ENCODE measurements at places on chromosomes 12 and 14.

- DNase-seq: no peak
These were observed 8.4 kb upstream of the MYH7 start for GRCh38 chr14:23443881-23444280.

DNA sequence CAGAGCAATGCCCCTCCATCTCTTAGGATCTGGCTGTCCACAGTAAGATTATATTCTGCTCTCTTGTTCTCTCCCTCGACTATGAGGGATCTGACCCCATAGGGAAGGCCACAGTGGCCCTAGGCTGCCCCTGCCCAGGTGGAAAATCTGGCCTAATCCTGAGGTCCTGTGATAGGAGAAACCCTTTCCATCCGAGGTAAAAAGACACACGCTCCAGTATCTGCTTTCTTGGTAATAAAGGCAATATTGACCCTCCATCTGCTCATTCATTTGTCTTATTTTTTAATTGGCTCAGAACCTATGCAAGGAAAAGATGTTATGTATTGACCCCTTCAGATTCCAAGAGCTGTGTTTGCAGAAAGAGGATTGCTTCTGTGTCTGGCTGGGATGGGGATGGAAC, 9.7 kb downstream of the KRT76 start:
- DNase-seq: no peak

- no peak for DNase-seq
These were observed 113.4 kb downstream of the NT5DC3 start for GRCh38 chr12:103727638-103728037.

GRCh38 chr12:95594136-95594535, 42.9 kb upstream of the USP44 start:
- DNase-seq: no peak

GRCh38 chr12:66508025-66508424, 170.9 kb downstream of the GRIP1 start:
- no peak for DNase-seq

- no peak for DNase-seq
These were observed 344.9 kb downstream of the DAD1 start for GRCh38 chr14:22243971-22244581.

GRCh38 chr12:47841501-47841900, 21.8 kb upstream of the HDAC7 start:
- no peak for DNase-seq

- DNase-seq: no peak
These were observed 116.9 kb upstream of the CCDC196 start for GRCh38 chr14:66369157-66369697.

DNA sequence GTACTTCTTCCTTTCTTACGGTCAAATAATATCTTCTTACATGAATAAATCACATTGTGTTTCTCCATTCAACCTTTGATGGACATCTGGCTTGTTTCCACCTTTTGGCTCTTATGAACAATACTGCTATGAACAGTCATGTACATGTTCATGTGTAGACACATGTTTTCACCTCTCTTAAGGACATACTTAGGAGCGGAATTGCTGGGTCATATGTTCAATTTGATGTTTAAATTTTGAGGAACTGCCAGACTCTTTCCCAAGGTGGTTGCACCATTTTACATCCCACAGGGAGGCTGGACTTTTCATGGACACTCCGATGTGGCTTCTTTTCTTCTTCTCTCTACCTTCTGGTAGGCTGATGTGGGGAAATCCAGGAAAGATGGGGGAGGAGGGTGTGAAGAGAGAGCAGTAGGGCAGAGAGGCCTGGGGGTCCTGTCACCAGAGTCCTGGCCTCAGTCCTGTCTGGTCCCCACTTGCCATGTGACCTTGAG, 16.8 kb downstream of the LGMN start:
- DNase-seq: no peak

GRCh38 chr14:70658899-70659298, 17.2 kb downstream of the TTC9 start:
- no peak for DNase-seq

- DNase-seq: no peak
These were observed 10.1 kb upstream of the SPATS2 start for GRCh38 chr12:49357103-49357678.

DNA sequence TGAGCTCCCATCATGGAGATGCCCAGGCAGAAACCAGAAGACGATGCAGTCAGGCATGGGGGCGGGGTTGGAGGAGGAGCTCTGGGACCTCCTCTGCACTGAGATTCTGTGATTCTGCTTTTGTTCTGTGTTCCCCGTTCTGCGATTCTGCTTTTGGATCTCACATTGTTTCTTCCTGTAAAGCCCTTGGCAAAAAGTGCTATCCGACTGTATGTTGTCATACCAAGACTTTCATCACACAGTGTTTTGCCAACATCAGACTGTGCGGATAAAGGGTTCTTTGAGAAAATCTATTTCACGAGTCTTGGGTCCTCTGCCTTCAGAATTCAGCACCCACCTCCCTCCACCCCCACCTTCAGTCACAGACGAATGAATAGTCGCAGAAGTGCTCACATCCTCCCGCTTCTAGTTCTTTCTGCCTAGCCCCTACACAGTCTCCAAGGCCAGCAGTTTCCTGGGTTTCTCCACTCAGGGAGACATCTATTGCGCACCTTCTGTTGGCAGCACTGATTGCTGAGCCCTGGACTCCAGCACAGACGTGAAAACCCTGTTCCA, 24.7 kb upstream of the PWP1 start:
- DNase-seq: no peak

GRCh38 chr12:130127912-130128789, 34.1 kb upstream of the FZD10 start:
- no peak for DNase-seq

GRCh38 chr12:54478270-54478669, 4.9 kb upstream of the GTSF1 start:
- no peak for DNase-seq

GRCh38 chr12:114391088-114391487, 14.9 kb downstream of the TBX5 start:
- DNase-seq: no peak

GRCh38 chr12:61188801-61189595, 1071.2 kb upstream of the USP15 start:
- no peak for DNase-seq

DNA sequence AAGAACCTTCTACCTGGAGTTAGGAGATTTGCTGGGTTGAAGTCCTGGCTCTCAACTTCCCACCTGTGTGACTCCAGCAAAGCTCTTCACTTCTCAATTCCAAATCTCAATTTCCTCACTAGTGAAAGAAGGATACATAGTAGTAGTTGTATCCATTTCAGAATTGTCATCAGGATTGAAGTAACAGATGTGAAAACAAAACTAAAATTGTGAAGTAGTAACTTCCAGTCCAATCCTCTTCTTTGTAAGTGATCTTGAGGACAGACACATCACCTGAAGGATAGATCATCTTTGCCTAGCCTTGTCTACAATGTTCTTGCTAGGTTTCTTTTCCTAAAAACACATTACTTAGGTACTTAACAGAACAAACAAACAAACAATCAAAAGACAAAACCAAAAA, 1.2 kb upstream of the LRRK2 start:
- no peak for DNase-seq

DNA sequence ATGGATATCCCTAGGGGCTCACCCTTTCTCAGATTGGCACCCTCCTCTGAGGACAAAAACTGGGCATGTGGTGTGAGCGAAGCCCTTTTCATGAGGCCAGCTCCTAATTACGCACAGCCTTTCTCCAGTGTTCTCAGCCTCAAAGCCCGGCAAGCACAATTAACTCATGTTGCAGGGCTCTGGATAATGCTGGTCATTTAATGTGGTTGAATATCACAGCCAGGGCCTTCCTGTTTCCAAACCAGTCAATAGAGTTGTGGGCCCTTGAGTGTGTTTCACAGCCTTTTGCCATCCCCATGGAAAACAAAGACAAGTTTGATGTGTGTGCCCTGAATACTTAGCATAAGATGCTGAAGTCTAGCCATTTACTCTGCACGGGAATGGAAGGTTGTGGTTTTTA, 114.2 kb upstream of the ARHGAP5 start:
- DNase-seq: no peak

- no peak for DNase-seq
These were observed 24.3 kb upstream of the CPM start for GRCh38 chr12:68957273-68957672.

DNA sequence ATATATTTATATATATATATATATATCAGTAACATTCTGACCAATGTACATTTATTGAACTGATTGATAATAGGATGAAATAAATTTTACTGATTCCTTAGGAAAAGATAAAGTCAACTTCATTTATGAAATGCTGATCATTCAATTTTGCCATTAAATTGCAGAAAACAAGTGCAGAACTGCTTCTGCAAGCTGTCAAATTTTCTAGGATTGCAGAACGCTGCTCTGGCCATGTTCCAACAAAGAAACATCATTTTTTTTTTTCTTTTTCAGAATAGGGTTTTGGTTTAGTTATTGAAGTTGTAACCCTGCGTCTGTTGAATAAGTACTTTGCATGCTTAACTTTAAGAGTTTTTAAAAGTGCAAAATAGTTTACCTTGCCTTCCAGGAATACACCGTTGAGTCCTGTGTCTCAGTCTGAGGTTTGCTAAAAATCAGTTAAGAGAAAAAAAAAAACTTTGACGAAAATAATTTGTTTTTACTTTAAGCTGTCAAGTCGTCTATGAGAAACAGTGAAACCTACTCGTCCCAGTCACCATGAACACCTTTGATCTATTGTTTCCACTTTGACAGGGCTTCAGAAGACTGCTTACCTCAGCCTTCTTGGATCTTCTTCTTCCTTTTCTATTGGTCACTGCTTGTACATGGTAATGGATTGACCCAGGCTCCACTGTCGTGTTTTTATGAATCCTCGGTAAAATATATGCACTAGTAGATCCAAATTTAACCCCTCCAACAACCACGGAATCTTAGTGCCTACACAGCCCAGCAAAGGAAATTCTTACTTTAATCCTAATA, at the start of gene KERA:
Gene KERA, minus strand, starts transcription at position 657 of the 798 bp plus-strand sequence. CDS start 1,743 bp downstream, outside the sequence.
- DNase-seq: no peak

- DNase-seq: no peak
These were observed 3.0 kb upstream of the MYF6 start for GRCh38 chr12:80704420-80704819.

- DNase-seq: no peak
These were observed 6.3 kb upstream of the RIC8B start for GRCh38 chr12:106767954-106768822.

DNA sequence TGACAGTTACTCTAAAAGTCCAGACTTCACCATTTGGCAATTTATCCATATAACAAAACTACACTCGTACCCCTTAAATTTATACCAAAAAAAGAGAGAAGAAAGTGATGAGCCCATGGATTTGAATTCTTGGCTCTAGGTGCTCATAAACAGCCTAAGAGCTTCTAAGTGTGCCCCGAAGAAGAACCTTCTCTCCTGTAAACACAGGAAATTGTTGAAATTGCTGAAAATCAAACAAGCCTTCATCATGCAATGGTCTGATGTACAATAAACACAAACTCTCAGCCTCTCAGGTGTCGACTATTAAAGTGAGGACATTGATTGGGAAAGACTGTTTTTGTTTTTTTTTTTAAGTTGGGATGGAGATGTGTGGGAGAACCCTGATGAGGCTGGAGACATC, 21.8 kb downstream of the PDE6H start:
- DNase-seq: no peak

DNA sequence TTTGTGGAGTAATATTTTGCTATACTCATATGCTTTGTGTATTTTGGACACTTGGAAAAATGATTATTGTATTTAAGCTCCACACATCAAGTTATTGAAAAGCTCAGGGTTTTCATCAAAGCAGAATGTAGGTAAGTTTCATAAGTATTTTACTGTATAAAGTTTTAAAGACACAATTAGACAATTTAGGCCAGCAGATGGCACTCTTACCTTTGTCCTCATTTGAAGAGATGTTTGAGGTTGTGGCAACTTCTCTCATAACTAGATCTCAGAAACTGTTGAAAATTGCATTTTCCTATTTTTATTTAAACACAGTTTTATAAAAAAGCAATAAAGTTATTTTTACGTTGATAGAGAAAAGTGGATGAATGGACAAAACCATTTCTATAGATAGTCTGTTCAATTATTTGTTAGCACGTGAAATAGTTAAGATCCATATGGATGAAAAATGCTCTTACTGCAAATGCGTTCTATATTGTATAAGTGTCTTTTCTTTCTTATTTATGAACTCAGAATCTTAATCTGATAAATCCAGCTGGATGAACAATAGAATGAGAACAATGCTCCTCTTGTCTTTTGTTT, 300.0 kb downstream of the AEBP2 start:
- no peak for DNase-seq

- DNase-seq: no peak
These were observed 19.1 kb downstream of the DACT1 start for GRCh38 chr14:58656671-58657411.

DNA sequence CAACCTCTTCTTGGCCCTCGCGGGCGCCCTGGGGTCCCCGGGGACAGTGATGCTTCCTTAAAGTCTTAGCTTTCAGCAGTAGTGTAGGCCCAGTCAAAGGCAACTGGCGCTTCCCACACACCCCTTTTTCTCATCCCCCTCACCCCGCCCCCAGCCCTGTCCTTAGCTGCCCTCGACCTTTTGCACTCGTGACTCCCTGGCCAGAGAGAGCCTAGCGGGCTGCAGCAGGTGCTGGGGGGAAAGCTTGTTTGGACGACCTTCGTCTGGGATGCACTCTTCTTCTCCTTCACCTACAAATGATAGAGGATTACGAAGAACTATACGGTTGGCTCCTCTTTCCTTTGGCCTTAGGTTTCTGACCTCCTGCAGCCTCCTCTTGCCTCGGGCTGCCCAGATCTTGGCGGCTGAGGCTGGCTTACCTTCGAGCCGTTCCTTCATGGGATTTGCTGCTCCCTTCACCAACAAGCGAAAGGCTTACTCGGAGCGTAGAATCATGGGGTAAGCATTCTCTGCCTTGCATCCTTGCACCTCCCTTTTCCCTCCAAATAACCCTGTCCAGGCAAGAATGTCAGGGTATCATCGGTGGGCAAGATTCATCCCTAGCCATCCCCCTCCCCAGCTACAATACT, 815 bp downstream of the COQ10A start:
- DNase-seq: no peak

DNA sequence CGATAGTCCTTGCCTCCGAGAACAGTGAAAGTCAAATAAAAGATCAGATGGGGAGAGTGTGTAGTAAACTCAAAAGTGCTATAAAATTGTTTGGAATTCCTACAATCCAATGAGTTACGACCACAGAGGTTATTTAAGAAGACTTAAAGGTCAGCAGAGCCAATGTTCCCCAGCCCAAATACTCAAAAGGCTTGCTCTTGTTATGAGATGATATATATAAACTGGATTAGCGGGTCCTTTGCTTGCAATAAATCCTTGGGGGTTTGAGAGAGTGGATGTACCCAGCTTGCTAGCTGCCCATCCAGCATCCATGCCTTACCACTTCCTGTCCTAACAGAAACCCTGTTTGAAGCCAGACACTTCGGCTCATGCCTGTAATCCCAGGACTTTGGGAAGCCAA, 29.0 kb upstream of the MED13L start:
- no peak for DNase-seq

GRCh38 chr14:68523989-68524725, 268.7 kb downstream of the ZFP36L1 start:
- DNase-seq: no peak

DNA sequence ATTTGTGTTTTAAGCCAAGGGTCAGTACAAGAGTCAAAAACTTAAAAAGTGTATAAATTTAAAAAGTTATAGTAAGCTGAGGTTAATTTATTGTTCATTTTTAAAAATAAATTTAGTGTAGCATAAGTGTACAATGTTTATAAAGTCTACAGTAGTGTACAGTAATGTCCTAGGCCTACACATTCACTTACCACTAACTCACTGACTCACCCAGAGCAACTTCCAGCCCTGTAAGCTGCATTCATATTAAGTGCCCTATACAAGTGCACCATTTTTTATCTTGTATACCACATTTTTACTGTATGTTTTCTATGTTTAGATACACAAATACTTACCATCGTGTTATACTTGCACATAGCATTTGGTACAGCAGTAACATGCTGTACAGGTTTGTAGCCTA, 37.7 kb downstream of the GPR137C start:
- DNase-seq: no peak

Data from stimulated activated CD4-positive, alpha-beta T cell treated with anti-CD3 and anti-CD28 coated beads, TNF-alpha, amount 100 ng/mL, for 4 hours (primary cell).